Inflammatory macrophage treated with lipopolysaccharide for 1 hour (primary cell): ENCODE measurements at places on chromosomes 2 and 18.

GRCh38 chr2:234712421-234712935, 215.6 kb upstream of the ARL4C start:
- no peak for DNase-seq

DNA sequence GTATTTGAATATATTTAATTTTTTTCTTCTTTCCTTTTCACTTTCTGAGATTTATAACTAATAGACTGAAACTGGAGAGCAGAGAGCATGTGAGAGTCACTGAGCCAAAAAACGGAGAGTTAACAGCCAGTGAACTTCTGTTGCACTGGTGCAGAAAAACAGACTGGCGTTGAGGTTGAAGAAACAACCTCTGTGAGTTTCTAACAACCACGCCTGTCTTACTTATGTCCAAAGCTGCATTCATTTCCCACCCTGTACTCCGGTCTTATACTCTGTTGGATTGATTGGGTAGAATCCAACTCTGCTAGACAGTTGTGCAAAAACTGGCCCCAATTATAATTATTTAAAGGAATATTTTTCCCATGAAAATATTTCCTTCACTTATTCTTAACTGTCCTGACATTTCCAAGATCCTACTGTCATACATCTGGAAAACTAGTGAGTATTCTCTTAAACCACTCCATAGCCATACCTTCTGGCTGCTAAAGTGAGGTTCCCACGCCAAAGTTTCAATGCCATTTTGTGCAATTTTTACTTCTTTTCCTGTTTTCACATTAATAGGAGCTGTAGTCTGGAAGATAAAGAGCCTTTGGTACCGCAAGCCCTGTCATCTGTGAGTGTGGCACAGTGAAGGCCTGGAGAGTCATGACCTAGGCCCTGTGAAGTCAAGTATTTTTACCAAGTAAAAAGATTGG, 9.4 kb downstream of the CYP1B1 start:
- DNase-seq: no peak

DNA sequence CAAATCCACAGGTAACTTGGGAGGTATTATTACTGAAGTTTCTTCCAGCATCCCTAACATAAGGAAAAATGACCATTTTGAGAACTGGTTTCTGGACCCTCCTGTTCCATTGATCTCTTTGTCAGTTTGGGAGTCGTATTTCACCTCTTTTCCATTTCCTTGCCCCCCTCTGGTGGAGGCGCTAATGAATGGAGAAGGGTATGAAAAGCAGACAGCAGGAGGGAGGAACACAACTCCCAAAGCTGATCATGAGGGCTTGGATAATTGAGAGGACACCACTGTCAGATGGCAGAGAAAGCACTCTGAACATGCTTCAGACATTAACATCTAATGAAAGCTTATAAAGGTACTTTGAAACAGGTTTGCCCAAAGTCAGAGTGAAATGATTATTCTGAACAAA, 56.6 kb upstream of the TLK1 start:
- no peak for DNase-seq

DNA sequence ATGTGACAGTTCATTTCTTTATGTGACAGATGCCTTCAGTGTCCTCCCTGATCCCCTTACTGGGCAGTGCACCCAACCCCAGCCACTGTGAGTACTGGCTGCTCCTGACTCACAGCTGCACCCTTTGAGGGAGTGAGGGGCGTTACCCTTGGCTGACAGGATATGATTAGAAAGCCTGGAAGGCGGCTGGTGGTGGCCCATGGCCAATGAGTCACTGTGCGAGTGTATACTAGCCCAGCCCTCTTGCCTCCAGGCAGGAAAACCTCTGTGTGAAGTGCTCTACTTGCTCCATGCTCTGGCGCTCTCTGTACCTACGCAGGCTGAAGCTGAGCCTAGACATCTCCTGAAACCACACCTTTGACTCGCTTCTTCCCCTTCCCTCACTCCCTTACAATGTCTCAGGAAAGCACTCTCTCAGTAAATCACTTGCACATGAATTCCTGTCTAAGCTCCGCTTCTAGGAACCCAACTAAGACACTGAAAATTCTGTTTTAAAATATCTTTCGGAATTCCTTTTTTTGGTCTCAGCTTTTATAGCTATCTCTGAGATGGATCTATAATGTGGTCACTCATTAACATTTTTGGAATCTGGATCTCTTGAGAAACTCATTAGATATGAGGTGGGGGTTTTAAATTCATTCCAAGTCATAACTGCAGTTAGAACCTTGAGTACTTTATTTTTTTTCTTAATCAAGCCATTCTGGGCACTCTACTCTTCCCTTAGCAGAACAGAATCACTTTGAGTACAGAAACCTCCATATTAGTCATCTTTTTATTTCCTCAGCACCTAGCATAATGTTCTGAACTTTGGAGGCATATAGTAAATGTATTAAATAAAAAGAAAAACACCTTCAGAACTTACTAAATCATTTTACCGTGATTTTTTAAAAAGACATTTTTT, 25.3 kb upstream of the STAM2 start:
- DNase-seq: peak; percentile 79

DNA sequence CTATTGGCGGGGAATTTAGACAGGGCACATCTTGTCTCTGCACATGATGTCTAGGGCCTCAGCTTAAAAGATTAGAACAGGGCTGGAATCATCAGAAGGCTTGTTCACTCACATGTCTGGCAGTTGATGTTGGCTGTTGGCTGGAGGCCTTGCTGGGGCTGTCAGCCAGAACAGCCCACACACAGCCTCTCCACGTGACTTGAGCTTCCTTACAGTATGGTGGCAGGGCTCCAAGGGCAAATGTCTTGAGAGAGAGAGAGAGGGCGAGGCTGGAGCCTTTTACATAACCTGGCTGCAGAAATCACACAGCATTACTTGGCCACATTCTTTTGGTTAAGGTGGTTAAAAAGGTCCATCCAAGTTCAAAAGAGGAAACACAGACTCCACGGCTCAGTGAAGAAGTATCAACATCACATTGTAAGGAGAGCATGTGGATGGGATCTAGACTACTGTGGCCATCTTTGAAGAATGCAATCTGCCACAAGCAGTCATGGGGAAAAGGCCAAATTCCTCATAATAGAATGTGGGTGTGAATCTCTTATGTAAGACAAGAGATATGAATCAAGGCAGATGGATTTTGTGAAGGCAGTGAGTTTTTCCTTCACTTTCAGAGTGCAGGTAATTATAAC, 30.4 kb downstream of the SRSF7 start:
- DNase-seq: peak; percentile 56

- peak; percentile 22 for DNase-seq
Observed at GRCh38 chr2:69693059-69693774, 48.7 kb upstream of the ANXA4 start.

- DNase-seq: no peak
Observed at GRCh38 chr2:165586019-165586418, 116.5 kb downstream of the CSRNP3 start.

- no peak for DNase-seq
Observed at GRCh38 chr18:452816-453215, 47.7 kb downstream of the COLEC12 start.

GRCh38 chr18:48673456-48673852, 134.6 kb downstream of the CTIF start:
- no peak for DNase-seq

GRCh38 chr2:109530712-109531111, 83.1 kb downstream of the SEPTIN10 start:
- no peak for DNase-seq

- no peak for DNase-seq
Observed at GRCh38 chr2:219252570-219252899, 508 bp upstream of the TUBA4B start.

DNA sequence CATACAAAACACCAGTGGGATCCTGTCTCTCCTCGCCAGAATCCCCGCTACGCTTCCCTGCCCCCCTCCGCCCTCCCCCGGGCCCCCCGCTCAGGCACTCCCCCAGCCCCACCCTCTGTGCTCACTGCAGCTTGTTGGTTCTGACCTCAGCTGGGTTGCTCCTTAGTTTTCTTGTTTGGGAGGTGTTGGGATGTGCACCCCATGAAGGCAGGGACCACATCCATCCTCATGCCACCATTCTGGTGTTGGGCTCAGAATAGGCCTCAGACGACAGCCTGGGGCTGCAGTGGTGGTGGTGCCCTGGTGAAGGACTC, 4.6 kb downstream of the SNED1 start:
- DNase-seq: no peak

GRCh38 chr2:98464772-98465310, 20.2 kb downstream of the INPP4A start:
- peak; percentile 85 for DNase-seq

- DNase-seq: no peak
Observed at GRCh38 chr2:239304533-239305221, 96.1 kb downstream of the HDAC4 start.

DNA sequence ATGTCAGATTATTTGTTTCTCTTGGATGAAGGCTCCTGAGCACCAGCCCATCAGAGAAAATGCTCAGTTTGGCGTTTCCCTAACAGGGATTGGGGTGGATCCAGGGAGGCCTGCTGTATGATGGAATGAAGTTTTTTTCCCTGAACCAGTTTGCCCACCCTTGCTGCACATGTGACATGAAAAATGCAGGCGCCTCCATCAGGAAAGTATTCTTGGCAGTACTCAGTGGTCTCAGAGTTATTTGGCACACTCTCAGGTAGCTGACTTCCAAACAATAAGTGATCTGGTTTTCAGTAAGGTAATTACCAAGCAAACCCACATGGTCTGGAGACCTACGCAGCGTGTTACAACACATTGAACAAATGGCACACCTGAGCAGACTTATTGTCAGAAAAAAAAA, 254.9 kb downstream of the PAX3 start:
- no peak for DNase-seq

DNA sequence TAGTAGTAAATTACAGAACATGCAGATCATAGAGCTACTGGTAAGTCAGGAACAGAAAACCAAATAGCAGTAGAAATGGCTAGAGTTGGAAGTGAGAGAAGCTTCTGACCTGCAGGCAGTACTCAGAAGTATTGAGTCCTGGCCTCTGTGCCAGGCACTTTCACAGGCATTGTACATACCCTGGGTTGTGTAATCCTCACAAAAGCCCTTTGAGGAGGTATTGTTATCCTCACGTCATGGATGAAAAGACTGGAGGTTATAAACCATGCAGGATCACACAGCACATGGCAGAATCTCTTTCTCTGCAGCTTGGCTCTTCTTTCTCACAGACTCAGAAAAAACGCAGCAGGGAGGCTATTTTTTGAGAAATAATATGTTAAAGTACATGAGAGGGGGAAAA, 789.3 kb upstream of the FAM98A start:
- DNase-seq: no peak

GRCh38 chr2:45921921-45922320, 270.4 kb downstream of the PRKCE start:
- DNase-seq: no peak

DNA sequence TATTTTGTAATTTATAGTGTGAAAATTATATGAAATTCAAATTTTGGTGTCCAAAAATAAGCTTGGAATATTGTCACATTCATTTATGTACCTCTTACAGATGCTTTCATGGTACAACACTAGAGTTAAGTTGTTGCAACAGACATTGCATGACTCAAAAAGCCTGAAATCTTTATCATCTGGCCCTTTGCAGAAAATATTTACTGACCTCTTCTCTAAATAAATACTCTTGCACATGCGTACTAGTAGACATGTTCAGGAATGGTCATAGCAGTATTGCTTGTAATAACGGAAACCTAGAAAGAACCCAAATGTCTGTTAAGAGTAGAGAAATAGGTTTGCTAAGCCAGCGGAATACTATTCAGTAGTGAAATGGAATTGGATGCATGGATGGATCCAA, 60.4 kb downstream of the GALNT1 start:
- DNase-seq: no peak

DNA sequence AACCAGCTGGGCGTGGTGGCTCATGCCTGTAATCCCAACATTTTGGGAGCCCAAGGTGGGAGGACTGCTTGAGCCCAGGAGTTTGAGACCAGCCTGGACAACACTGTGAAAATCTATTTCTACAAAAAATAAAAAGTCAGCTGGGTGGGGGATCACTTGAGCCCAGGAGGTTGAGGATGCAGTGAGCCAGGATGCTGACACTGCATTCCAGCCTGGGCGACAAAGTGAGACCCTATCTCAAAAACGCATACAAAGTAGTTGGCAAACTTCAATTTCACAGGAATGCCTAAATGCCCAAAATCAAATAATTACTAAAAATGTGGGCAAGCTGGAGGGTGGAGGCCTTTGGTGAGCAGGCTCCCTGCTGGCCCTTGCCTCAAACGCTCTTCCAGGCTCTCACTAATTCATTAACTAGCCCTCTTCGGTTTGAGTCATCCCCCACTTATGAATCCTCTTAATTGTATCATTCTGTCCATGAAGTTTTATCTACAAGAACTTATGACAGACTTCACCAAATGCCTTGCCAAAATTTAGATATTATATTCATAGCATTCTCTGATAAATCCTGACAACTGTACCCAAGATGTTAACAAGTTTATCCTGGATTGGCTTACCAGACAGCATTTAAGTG, 68.7 kb upstream of the ZFP36L2 start:
- DNase-seq: no peak

DNA sequence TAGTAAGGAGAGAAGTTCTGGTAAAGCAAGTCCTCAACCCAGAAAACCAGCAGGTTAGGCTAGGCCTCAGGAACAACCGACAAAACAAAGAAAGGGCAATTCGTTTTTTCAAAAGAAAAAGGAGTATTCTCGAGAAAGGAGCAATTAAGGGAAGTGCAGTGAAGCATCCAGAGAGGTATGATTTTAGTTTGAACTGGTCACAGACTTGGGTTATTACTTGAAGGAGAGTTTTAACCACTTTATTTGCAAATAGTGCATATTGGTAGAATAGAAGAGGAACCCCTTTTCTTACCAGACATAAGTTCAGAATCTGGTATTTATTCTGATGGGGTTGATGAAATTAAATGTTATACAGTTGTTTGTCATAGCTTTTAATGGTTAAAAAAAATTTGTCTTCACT, 110.0 kb upstream of the GCFC2 start:
- no peak for DNase-seq

GRCh38 chr2:239601880-239602279, 201.1 kb upstream of the HDAC4 start:
- DNase-seq: no peak

DNA sequence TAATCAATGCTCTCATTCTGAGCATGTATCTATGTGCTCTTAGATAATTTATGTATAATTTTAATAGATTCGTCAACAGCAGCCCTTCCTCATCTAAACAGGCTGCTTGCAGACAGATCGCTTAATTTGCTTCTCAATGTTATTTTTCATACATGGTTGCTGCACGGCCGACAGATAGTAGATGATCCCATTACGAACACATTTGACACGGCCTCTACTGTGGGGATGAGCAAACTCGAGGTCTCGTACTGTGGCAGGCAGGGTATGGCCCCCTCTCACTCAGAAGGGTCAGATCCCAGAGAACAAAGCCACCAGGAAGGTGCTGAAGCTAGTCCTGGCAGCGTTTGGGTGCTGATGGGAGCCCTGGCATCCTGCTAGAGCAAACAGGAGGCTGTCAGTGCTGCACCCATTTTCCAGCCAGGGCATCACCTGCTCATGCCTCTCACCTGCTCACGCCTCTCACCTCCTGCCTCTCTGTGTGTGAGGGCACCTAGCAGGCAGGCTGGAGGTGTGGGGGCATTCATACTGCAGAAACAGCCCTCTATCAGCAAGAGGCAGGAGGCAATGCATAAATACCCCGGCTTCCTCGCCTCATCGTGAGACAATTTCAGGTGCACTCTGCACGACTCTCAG, 80.0 kb downstream of the KLHL29 start:
- DNase-seq: no peak

GRCh38 chr2:151766437-151767153, 32.3 kb upstream of the NEB start:
- DNase-seq: no peak
